Lung microvascular endothelial cell (primary cell): ENCODE measurements at places on chromosomes 6 and 20.

GRCh38 chr6:11341303-11341702 lies 108.8 kb upstream of the NEDD9 start:
- DNase-seq = no peak

DNA sequence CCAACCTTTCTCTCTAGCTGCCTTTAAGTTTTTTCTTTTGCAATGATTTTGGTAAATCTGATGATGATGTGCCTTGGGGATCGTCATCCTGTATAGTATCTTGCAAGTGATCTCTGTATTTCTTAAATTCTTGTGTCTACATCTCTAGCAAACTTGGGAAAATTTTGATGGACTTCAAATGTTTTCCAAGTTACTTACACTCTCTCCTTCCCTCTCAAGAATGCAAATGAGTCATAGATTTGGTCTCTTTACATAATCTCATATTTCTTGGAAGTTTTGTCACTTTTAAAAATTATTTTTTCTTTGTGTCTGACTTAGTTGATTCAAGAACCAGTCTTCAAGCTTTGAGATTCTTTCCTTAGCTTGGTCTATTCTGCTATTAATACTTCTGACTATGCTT lies 176.4 kb downstream of the TBC1D32 start:
- DNase-seq = no peak

DNA sequence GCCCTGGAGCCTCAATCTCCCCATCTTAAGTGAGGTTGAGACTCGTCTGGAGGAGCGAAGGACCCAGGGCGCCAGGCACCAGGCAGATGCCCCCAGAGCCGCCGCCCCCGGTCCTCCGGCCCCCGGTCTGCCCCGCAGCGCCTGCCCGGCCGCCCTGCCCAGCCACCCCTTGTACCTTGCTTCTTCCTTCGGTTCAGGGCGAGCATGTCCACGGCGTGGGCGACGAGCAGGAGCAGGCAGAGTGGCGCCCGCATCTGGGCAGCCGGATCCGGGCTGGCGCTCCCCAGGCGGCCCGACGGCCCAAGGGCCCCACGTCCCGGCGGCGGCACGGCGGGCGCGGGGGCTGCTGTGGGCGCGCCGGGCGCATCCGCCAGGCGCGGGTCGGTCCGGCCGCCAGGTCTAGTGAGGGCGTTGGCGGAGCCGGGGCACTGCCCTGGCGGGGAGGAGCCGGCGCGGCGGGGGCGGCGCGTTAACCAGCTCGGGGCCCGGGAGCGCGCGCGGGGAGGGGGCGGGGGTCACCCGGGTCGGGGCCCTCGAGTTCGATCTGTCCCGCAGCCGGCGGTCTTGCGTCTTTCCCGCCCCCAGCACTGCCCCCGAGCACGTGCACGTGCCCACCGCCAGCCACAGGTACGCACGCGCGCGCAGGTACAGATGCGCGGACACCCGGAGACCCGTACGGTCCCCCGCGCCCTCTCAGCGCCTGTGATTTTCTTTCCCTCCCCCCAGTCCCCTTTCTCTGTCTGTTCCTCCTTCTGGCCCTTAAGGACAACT lies at the start of gene RSPO4:
RSPO4 (minus strand) TSS at position 401 of the 771 bp plus-strand sequence; CDS start at position 254, 147 bp downstream.
- no peak for DNase-seq

DNA sequence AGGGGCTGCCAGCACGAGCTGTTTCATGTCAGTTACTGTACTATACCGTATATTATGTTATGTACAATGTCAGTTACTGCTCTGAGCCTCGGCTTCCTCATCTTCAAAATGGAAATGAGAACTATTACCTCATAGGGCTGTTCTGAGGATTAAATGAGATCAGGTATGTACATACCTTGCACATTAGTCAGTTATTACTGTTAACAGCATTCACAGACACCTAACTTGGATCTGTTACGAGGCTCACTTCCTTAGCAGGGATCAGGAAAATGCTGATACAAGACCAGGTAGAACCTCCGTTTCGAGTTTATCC lies 69.7 kb upstream of the TBC1D7 start:
- DNase-seq = no peak

GRCh38 chr6:101395345-101395744 lies 1.8 kb downstream of the GRIK2 start:
- DNase-seq = no peak

- DNase-seq = peak; percentile 82
Observed at GRCh38 chr6:53718597-53719460, 53.3 kb upstream of the KLHL31 start.

DNA sequence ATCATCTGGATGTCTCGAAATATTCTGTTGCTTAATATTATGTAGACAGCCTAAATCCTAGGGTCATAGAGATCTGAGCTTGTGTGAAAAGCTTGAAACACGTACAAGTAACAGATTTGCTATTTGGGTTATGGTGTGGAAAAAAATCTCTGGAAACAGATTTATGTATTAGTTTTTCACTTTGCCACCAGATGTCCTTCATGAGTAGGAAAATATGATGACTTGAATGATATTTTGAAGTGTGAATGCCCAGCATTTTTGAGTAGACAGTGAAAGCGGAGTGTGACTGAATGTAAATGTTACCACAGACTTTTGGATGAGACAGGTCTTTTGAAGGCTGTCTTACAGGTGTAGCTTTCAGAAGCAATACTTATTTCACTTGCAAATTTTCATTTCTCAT lies 4.2 kb upstream of the BMP6 start:
- peak; percentile 78 for DNase-seq

DNA sequence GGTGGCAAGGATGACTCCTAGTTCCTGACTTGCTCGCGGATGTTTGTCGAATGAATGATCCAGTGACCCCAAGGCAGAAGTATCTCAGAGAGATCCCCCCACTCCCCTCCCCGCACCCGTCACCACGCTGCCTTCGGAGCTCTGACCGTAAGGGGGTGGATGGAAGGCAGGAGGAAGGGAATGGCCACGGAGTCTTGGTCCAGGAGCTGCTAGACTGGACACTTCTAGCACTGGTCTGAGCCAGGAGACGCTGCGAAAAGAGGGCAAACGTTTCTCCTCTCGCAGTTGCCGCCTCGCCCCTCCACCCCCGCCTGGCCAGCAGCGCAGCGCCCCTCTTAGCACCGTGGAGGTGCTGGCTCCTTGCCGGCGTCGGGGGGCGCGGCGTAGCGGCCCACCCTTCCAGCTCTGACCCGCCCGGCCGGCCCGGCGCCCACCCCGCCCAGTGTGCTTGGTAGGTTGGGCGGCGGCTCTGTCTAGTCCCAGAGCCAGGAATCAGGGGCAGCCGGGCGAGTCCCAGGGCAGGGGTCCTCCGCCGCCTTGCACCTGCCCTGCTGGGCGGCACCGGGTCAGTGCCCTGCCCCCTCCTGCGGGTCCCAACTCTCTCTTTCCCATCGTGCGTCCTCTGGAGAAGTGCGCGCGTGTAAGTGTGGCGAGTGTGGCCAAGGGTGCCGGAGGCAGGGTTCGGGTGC lies 2.4 kb upstream of the DBNDD2 start:
- DNase-seq = peak; percentile 14

DNA sequence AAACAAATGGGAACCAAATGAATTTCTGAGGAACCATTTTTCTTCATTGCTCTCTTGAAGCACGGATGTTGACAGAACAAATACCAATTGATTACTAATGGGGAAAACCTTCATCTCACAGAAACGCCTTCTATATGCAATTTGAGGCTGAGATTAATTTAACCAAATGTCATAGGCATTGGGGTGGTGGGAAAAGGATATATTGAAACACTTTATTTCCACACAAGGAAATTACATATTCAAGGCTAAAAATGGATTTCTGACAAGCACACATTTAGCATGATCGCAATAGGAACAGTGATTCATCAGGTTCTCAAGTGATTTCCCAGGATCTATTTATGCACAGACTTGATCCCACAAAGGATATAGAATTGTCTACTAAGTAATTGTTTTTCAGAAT lies 88.9 kb downstream of the COL12A1 start:
- DNase-seq = no peak

DNA sequence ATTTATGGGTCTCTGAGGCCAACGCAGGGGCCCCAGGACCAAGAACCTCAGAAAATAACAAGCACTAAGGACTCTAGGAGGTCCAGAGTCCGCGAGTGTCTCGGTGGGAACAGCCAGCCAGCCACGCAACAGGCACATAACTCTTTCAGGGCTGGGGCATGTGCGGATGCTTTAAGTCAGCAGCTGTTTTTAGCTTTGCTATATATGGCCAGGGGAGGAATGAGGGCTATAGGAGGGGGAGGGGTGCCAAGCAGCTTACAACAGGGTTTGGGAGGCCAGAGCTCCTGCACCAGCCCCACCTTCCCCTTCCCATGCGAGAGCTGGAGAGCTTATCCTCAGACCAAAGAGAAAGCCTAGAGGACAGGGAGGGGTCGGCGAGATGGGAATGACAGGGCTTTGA lies 6.2 kb downstream of the JPH2 start:
- no peak for DNase-seq

- no peak for DNase-seq
Observed at GRCh38 chr6:44388135-44388487, 605 bp downstream of the CDC5L start.

GRCh38 chr6:10587656-10588406 lies 66.7 kb downstream of the GCNT2 start:
- DNase-seq = peak; percentile 82

GRCh38 chr6:167720456-167721285 lies 106.0 kb upstream of the AFDN start:
- no peak for DNase-seq

GRCh38 chr6:8731874-8732273 lies 296.5 kb upstream of the SLC35B3 start:
- DNase-seq = no peak

GRCh38 chr6:83860782-83861495 lies 1.4 kb downstream of the CYB5R4 start:
- DNase-seq = no peak

DNA sequence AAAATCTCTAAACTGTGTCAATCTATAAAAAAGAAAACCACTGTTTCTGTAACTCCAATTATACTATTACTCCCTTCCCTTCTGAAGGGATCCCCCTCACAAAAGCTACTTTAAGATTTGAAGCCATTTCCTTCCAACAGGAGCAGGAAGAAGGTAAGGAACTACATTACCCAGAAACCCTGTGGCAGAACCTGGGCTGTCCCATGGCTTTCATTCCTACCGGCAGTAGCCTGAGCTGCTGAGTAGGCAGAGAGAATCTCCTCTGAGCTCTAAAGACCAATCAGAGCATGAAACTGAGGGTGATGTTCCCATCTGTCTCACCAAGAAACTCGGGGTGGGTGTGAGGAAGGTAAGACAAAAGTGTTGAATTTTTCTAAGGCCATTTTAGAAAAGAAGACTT lies 108.0 kb upstream of the LRFN2 start:
- DNase-seq = no peak

DNA sequence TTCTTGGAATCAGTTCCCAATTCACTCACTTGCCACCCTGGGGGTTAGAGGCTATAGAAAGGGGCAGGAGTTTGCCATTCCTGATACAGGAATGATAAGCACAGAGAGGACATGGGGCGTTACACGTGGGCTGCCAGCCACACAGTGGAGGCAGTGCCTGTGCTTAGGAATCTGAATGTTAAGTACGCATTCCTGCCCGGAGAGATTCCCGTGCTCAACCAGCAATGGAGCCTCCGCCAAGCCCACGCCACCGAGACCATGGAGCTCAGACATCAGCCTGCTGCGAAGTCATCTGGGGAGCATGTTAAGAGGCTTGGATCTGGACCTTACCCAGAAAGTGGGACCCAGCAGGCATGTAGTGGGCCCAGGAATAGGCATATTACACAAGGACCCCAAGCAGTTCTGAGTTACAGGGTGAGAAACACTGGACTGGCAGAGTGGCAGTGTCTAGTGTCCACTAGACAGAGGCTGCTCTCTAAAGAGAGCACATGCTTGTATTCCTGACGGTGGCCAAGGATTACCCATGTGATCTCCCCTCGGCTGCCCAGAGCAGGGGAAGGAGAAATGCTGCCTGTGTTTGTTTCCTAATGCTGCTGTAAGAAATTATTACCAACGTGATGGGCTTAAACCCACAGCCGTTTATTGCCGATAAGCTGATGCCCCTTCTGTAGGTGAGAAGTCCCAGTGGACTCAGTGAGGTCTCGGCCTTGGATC lies 138.2 kb downstream of the BMP7 start:
- DNase-seq = no peak

DNA sequence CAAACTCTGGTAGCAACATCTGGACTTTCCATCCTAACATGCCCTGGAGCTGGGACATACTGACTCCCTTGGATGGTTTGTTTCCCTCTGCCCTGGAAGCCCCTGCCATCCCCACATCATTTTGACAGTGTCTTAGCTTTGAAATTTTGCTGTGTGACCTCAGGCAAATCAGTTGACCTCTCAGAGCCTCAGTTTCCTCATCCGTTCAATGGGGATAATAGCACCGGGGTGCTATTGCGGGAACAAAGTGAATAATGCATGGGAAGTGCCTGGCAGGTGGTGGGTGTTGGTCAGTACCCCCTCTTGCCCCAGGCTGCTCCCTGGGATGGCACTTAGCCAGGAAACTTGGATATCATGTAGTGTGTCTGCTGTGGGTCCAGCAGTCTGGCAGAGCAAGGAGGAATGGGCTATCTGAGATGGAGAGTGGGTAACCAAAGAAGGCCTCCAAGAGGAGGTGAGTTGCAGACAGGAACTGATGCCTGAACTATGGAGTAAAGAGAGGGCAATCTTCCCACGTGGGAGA lies 88.6 kb downstream of the MRPL14 start:
- DNase-seq = no peak

- no peak for DNase-seq
Observed at GRCh38 chr20:358891-359555, 12.1 kb downstream of the NRSN2 start.

DNA sequence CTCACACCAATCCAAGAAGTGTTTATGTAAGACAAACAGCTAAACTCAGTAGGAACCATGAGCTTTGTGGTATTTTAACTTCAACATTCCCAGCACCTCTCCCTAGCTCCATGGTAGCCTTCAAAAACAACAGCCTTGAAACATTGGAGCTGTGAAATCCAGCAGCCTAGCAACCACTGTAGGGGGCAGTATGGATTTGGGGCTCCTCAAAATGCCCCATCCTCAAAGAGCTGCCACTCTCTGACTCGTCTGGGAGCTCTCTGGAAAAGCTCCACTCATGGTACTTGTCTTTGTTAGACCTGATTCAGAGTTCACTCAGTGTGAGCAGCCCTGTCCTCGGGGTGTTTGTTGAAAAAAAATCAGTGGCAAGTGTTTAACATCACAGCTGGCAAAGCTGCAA lies 82.9 kb downstream of the KIF6 start:
- no peak for DNase-seq

DNA sequence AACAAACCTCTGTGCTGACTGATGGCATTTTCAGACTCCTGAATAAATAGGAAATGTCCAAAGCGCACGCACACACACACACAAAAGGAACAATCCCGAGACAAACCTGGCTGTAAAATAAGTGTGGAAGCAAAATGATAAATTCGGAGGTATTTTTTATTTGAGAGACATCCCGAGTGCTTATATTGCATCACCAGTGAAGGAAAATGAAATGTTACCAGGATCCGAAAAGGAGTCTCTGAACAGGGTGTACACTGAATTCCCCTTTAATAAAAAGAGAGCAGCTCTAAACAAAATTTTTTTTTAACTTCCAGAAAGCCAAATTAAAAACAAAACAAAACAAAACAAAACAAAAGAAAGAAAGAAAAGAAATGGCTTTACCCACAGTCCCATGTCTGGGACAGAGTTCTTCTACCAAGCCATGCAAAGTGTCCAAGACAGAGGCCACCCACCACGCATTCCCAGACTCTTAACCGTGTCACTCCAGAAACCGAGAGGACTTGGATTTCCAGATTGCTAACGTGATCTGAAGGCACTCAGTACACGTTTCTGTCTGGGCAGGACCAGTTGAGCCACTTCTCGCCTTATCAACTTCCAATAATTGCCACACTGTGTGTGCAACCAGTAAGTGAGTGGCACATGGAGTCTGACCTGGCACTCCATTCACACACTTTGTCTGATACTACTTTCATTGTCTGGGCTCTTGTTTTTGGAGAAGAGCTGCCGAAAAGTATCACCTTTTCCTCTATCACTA lies 817 bp downstream of the ME1 start:
- peak; percentile 37 for DNase-seq

GRCh38 chr6:73985891-73986290 lies 289.9 kb downstream of the CD109 start:
- peak; percentile 41 for DNase-seq
